NCI-H2029 treated with DMSO at 0.1 percent for 48 hours (cell line): ENCODE measurements at places on chromosomes 3 and 15.

GRCh38 chr3:52361898-52362297, 45.8 kb downstream of the DNAH1 start:
- no peak for DNase-seq

GRCh38 chr3:112002096-112002971, 3.6 kb downstream of the TAGLN3 start:
- DNase-seq, result no peak

- peak; percentile 24 for DNase-seq
These were observed 61.4 kb downstream of the TUSC7 start for GRCh38 chr3:116770815-116771450.

DNA sequence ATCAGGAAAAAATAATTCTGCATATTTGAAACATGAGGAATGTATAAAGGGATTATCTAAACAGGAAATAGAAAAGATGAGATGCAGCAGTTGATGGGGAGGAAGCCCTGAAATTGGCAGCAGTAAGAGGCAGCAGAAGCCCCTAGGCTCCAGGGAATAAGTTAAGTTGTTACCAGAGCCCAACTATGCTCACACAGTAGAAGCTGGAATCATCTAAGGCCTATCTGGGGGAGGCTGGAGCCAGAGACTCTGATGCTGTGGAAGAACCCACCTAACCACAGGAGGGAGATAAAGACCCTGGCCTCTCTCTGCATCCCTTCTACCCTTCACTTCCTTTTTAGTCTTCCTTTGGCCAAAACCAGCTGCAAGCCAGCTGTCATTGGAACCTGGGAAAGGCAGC, 519.7 kb downstream of the DIPK2A start:
- no peak for DNase-seq

- no peak for DNase-seq
These were observed 44.1 kb upstream of the TFG start for GRCh38 chr3:100665230-100665629.

DNA sequence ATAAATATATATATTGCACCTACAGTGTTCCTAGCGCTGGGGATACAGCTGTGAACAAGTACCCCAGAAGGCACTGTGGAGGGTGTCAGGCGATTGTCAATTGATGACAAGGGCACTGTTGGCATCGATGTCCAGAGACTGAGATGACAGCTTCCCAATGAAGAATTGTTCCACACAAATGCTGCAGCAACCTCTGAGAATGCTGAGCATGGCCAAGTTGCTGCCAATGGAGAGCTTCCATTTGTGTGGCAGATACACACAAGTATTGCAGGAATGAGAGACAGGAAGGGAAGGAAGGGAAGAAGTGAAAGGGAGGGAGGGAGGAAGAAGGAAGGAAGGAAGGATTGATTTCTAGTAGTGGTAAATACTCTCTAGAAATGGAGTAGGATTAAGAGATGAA, 21.9 kb downstream of the LRTM1 start:
- no peak for DNase-seq

- DNase-seq, result no peak
These were observed 25.5 kb upstream of the NUDT16 start for GRCh38 chr3:131356006-131356595.

- DNase-seq, result no peak
These were observed 15.5 kb downstream of the CCR5 start for GRCh38 chr3:46386205-46386604.
